ENCODE measurements at places on chromosomes 3 and 15. TPM values are rescaled to one million over a fixed set of nuclear protein-coding genes. Genes with fewer than 3 reads are reported as not detected.

The AADACL2 gene
- not detected for total RNA-seq

The LZTFL1 gene
- total RNA-seq: 4.7 TPM

GRCh38 chr3:128550471-128551126, 57.6 kb upstream of the GATA2 start:
- DNase-seq: no peak

The TYRO3 gene
- 1.3 TPM for total RNA-seq

DNA sequence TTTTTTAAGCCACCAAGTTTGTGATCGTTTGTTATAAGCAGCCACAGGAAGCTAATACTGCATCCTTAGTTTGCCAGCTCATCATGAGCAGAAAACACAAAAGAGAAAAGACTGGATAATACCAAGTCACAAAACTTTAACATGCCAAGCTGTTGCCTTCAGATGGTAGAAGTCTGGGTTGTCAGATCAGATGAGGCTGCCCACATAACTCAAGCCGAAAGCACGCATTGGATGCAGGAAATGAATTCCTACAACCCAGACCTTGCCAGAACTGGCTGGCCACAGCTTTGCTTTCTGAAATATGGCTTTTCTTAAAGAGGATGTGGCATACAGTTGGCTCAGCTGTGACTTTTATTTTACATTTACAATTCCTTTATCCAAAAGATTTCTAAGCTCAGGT, 118.3 kb upstream of the NEO1 start:
- no peak for DNase-seq

- DNase-seq: peak; percentile 28
Measured at GRCh38 chr3:14377838-14378169, 24.6 kb upstream of the SLC6A6 start.

Data from activated naive CD8-positive, alpha-beta T cell treated with anti-CD3 and anti-CD28 coated beads for 36 hours (primary cell).